ENCODE measurements at places on chromosomes 3 and 15.

DNA sequence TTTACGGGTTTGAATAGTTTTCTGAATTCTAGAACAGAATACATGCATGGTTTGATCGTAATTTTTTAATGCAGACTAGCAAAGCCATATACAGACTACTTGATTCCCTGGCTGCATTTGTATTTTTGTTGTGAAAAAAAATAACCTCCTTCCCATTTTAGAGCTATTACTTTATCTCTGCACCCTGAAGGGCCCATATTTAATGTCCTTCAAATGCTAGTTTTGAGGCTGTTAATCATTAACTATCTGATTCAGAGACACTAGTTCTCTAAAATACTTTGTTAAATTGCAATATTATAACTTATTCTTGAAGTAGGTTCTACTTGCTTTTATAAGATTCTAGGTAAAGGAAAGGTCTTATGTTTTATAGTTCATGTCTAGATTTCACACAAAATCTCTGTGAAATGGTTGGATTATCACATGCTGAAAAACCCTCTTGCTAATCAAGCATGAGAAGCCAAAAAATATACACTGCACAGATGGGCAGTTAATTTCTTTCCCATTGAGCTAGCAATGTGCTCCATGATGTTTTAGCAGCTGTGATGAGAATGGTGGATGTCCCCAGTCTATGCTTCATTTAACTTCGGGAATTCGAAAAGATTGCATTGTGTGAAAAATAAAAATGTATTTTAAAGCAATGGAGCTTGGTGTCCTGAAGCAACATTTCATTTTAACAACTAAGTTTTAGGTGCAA, 634.0 kb upstream of the BCHE start:
- H3K27ac ChIP-seq = no peak overlapping the region
- H3K4me3 ChIP-seq = no peak overlapping the region
- H3K36me3 ChIP-seq = no peaks in the 10 kb centered on the region

DNA sequence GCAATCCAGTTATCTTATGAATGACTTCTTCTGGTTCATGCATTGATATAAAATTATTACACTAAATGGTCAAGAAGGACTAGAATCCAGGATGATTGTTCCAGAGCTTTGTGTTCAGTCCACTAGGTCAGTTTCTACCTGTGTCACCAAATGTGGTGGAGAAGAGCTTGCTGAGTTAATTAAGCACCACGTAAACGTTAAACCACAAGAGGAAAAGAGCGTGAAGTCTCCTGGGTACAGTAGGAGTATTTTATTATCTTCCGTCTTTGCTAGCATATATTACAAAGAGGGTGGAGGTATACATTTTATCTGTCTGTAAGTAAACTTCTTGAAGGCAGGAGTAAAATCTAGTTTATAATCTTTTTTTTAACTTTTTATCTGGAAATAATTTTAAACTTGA, 23.5 kb downstream of the CHP1 start:
- H3K4me1 ChIP-seq = peaks cover 7% of the 10 kb centered on the region
- H3K27ac ChIP-seq = no peak overlapping the region
- peaks cover 45% of the 10 kb centered on the region for H3K36me3 ChIP-seq
- no peak for DNase-seq

GRCh38 chr3:116707531-116707930, 2.0 kb upstream of the TUSC7 start:
- H3K27me3 ChIP-seq = no peaks in the 10 kb centered on the region
- no peak overlapping the region for H3K27ac ChIP-seq
- H3K36me3 ChIP-seq = no peaks in the 10 kb centered on the region

- H3K36me3 ChIP-seq = no peaks in the 10 kb centered on the region
- no peak for DNase-seq
- H3K27me3 ChIP-seq = no peaks in the 10 kb centered on the region
These were observed 10.7 kb upstream of the TRAK1 start for GRCh38 chr3:42080453-42080872.

GRCh38 chr15:91252322-91252721, 152.3 kb downstream of the SV2B start:
- H3K4me3 ChIP-seq = no peak overlapping the region
- H3K4me1 ChIP-seq = no peaks in the 10 kb centered on the region
- H3K27ac ChIP-seq = no peak overlapping the region
- DNase-seq = no peak
- H3K27me3 ChIP-seq = 0 out of 2 replicates have a peak, but pooled peaks cover 3% of the 10 kb centered on the region

- H3K27ac ChIP-seq = no peak overlapping the region
- no peaks in the 10 kb centered on the region for H3K4me1 ChIP-seq
- H3K36me3 ChIP-seq = no peaks in the 10 kb centered on the region
- no peak overlapping the region for H3K4me3 ChIP-seq
- H3K27me3 ChIP-seq = no peaks in the 10 kb centered on the region
- DNase-seq = no peak
These were observed 57.2 kb downstream of the BFSP2 start for GRCh38 chr3:133457025-133457424.

- no peak for DNase-seq
- peaks cover 51% of the 10 kb centered on the region for H3K4me1 ChIP-seq
These were observed 44.0 kb downstream of the IDH2 start for GRCh38 chr15:90058308-90058707.

- no peak overlapping the region for H3K4me3 ChIP-seq
- H3K36me3 ChIP-seq = peaks cover 59% of the 10 kb centered on the region
- H3K27ac ChIP-seq = no peak overlapping the region
- H3K4me1 ChIP-seq = peaks cover 43% of the 10 kb centered on the region
- DNase-seq = no peak
These were observed 3.0 kb downstream of the MFGE8 start for GRCh38 chr15:88909956-88910831.

DNA sequence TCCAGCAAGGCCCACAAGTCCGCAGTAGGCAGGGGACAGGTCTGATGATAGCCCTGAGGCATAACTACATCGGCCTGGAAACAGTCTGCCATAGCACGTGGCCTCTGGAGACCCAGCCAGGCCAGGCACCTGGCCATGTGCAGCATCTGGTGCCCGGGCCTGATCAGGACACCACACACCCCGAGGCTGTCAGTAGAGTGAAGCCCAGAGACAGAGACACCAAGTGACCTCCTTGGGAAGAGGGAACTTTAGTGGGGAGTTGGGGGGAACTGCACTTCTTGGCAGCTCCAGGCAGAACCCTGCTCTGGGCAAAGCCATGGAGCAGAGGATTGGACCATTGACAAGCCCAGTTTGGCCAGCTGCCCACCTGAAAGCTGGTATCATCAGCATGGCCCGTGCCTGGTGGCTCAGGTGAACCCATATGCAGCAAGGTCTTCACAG, 1.2 kb downstream of the SHISA5 start:
- peaks cover 35% of the 10 kb centered on the region for H3K4me1 ChIP-seq
- no peaks in the 10 kb centered on the region for H3K36me3 ChIP-seq
- no peak overlapping the region for H3K27ac ChIP-seq
- no peak overlapping the region for H3K4me3 ChIP-seq
- no peaks in the 10 kb centered on the region for H3K27me3 ChIP-seq

- no peaks in the 10 kb centered on the region for H3K4me1 ChIP-seq
- no peak overlapping the region for H3K4me3 ChIP-seq
- no peak overlapping the region for H3K27ac ChIP-seq
- no peaks in the 10 kb centered on the region for H3K36me3 ChIP-seq
- no peak for DNase-seq
- no peaks in the 10 kb centered on the region for H3K27me3 ChIP-seq
These were observed 12.6 kb upstream of the SPATA16 start for GRCh38 chr3:173153631-173154030.

DNA sequence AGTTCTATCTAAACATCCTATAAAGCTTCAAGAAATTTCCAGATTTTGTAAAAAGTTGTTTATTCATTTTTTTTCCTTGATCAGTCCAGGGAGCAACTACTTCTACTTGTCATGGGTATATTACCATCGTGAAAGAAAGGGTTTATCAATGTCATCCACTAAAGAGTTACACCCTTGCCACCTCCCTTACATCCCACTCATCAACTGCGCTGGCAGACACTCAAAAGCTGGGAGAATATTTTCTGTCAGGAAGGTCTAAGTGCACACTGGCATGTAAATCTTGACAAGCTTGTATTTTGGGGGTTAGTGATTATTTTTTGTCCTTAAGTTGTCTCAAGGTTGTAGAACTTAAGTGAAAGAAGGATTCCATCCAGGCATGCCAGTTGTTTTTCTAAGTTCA, 188.3 kb upstream of the ARL6 start:
- H3K4me3 ChIP-seq = no peak overlapping the region
- H3K36me3 ChIP-seq = no peaks in the 10 kb centered on the region
- no peaks in the 10 kb centered on the region for H3K27me3 ChIP-seq
- no peak overlapping the region for H3K27ac ChIP-seq
- H3K4me1 ChIP-seq = no peaks in the 10 kb centered on the region
- no peak for DNase-seq

- peaks cover 8% of the 10 kb centered on the region for H3K27me3 ChIP-seq
- no peak overlapping the region for H3K4me3 ChIP-seq
- no peaks in the 10 kb centered on the region for H3K36me3 ChIP-seq
- no peak for DNase-seq
- no peak overlapping the region for H3K27ac ChIP-seq
- H3K4me1 ChIP-seq = peaks cover 25% of the 10 kb centered on the region
These were observed 6.0 kb downstream of the PLA2G4F start for GRCh38 chr15:42150219-42150970.

DNA sequence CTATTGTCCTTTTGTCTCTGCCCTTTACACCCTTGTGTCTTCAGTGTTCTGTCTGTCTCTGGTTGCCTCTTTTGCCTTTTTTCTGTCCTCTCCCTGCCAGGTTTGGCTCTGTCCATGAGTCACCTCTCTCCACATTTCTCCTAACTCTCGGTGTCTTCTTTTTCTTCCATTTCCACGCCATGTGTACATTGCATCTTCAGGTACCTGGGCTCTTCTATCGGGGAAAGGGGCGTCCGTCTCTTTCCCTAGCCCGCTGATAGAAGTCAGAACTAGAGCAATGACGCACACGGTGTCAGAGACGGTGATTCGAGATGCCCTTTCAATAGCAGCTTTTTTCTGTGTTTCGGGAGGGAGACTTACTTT, 641 bp downstream of the OPA1 start:
- no peaks in the 10 kb centered on the region for H3K27me3 ChIP-seq
- H3K27ac ChIP-seq = peak overlapping the region; percentile 84
- H3K4me3 ChIP-seq = peak overlapping the region; percentile 80
- H3K4me1 ChIP-seq = peaks cover 28% of the 10 kb centered on the region

- H3K4me3 ChIP-seq = no peak overlapping the region
- H3K4me1 ChIP-seq = peaks cover 15% of the 10 kb centered on the region
- H3K36me3 ChIP-seq = no peaks in the 10 kb centered on the region
- H3K27me3 ChIP-seq = no peaks in the 10 kb centered on the region
- DNase-seq = no peak
These were observed 27.7 kb downstream of the NR2F2 start for GRCh38 chr15:96358001-96358801.

- no peaks in the 10 kb centered on the region for H3K36me3 ChIP-seq
- no peak overlapping the region for H3K4me3 ChIP-seq
- no peaks in the 10 kb centered on the region for H3K27me3 ChIP-seq
- no peak overlapping the region for H3K27ac ChIP-seq
- DNase-seq = no peak
- no peaks in the 10 kb centered on the region for H3K4me1 ChIP-seq
These were observed 204.6 kb upstream of the CFAP20DC start for GRCh38 chr3:59254433-59254832.

- H3K4me3 ChIP-seq = no peak overlapping the region
- DNase-seq = no peak
- no peaks in the 10 kb centered on the region for H3K36me3 ChIP-seq
- no peak overlapping the region for H3K27ac ChIP-seq
These were observed 335.6 kb downstream of the OCA2 start for GRCh38 chr15:27763514-27763913.

DNA sequence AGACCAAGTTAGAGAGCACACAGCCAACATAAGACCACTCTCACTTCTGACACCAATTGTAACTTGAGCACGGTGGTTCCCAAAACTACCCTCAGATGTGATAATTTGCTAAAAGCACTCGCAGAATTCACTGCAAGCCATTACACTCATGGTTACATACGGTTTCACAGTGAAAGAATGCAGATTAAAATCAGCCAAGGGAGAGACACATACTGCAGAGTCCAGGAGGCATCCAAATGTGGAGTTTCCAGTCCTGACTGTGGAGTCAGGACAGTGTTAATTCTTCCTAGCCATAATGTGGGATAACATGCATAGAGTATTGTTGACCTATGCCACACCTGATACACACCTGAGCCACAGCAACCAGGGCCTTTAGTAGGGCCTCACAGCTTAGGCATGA, 956.4 kb downstream of the NTRK3 start:
- H3K36me3 ChIP-seq = 0 out of 3 replicates have a peak, but pooled peaks cover 3% of the 10 kb centered on the region
- H3K27ac ChIP-seq = no peak overlapping the region

DNA sequence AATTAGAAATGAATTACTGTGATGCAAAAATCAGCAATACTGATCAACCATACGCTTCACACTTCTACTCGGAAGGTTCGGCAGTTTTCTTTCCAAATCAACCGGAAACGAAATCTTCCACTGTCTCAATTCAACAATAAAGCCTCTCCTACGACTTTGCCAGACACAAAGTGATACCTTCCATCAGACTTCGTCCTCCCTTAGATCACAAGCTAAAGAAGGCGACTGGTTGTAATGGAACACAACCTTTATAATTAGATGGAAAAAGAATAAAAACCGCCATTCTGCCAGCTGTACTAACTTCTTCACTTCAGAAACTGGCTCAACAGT, 618 bp downstream of the PARL start:
- 0 out of 2 replicates have a peak, but pooled peaks cover 7% of the 10 kb centered on the region for H3K27me3 ChIP-seq
- peak overlapping the region; percentile 96 for H3K4me3 ChIP-seq
- peaks cover 12% of the 10 kb centered on the region for H3K36me3 ChIP-seq
- no peak for DNase-seq
- peaks cover 12% of the 10 kb centered on the region for H3K4me1 ChIP-seq
- H3K27ac ChIP-seq = peak overlapping the region; percentile 87

DNA sequence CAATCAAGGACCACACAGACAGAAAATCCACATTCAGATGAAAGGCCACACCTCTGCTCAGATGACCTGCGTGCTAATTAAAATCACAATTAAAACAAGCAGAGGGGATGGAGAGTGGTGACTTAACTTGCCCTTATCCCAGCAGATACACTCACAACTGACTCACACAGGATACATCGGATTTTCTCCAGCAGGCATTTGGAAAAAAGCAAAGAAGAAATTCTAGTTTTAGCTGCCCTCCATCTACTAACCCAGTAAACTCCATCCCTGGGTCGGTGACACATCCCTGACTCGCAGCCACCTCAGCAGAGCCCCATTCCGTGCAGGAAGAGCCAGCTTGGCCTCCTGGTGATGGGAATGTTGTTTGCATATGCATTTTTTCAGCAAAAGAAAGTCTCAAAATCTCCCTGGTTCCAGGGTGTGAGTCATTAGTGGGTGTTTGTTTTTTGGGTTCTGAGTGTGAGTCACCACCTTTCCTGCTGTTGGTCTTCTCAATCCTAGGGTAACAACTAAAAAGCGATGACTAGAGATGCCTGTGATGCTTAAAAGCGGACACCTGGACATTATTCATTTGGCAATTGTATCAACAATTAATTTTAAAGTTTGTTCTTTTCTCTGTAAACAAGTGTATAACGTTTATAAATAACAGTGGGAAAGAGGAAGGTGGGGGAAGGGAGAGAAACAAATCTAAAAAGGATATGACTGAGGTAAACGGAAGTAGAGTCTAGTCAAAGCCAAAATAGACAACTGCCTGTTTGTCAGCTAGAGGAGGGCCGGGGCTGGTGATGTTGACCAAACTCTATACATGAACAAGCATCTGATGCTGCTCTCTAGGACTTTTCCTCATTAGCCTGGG, 49.8 kb upstream of the SLC4A7 start:
- no peak overlapping the region for H3K27ac ChIP-seq
- no peaks in the 10 kb centered on the region for H3K27me3 ChIP-seq
- H3K4me1 ChIP-seq = no peaks in the 10 kb centered on the region
- no peaks in the 10 kb centered on the region for H3K36me3 ChIP-seq
